ENCODE measurements at places on chromosomes 5 and 9.

DNA sequence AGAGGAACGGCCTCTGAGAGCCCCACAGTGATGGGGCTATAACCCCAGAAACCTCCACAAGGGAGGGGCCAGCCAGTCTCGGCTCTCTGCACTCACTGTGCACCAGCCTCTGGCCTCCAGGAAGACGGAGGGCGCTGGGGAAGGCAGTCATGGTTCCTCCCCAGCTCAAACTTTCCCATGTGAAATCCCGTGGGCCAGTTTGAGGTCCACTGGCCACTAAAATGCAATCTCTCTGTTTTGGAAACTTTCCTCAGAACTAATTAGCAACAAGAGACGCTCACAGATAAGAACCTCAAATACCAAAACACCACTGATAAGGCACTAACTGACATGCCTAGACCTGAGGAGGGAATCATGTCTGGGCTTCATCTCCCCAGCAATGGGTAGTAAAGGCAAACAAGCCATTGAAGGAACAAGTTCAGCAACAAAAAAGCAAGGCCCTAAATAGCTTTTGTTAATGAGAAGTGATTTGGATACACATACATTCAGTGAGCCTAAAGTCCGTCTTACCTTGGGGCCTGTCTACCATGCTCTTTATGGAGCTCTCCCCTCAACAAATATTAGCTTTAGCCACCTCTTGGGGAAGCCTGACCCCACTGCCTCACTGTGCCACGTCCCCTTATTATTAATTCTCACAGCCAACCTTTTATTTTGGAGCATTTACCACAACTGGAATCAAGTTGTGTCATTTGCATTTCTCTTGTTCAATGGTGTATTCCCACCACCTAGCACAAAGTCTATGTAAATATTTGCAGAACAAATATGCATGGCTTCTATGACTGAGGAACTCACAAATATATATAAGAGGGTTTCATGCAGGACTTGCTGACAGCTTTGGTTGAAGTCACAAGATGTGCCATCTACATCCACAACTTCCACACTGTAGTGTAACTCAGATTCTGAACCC, 56.1 kb upstream of the GLRX start:
- DNase-seq: no peak

GRCh38 chr9:73531658-73532057, 380.0 kb downstream of the ANXA1 start:
- DNase-seq: no peak

DNA sequence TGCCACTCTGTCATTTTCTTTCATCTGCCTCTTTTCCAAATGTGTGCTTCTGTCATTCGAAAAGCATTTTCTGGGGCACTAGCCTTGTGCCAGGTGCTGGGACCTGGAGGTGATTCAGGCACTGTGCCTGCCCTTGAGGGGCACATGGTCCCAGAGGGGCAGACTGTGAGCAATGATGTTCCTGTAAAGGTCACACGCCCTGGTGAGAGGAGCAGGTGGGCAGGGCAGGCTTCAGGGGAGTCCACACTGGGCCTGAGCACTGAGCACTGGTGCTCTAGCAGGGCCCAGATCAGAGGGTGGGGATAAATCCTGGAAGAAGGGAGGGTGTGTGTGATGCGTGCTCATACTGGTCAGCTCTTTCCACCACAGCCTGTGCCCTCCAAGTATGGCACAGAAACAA, 77.8 kb downstream of the COL15A1 start:
- no peak for DNase-seq

DNA sequence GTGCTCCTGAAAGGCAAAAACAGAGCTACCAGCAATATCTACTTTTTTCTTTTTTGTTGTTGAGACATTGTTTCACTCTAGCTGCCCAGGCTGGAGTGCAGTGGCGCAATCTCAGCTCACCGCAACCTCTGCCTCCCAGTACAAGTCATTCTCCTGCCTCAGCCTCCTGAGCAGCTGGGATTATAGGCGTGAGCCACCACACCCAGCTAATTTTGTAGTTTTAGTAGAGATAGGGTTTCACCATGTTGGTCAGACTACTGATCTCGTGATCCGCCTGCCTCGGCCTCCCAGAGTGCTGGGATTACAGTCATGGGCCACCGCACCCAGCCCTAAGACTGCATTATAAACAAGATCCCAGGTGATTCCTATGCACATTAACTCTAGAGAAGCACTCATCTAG, 17.0 kb downstream of the PLPP1 start:
- DNase-seq: no peak

DNA sequence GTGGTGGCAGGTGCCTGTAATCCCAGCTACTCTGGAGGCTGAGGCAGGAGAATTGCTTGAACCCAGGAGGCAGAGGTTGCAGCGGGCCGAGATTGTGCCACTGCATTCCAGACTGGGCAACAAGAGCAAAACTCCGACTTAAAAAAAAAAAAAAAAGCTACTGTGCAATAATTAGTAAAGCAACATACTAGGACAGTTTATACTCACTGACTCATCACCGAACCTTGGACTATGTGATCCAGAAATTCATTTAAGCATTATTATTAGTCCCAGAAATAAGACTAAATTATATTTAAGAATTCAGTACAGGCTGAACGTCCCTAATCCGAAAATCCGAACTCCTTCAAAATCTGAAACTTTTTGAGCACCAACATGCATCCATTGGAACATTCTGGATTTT, 37.8 kb downstream of the GOLPH3 start:
- DNase-seq: no peak

- DNase-seq: no peak
These were observed 531.2 kb upstream of the ZNF608 start for GRCh38 chr5:125277494-125278154.

DNA sequence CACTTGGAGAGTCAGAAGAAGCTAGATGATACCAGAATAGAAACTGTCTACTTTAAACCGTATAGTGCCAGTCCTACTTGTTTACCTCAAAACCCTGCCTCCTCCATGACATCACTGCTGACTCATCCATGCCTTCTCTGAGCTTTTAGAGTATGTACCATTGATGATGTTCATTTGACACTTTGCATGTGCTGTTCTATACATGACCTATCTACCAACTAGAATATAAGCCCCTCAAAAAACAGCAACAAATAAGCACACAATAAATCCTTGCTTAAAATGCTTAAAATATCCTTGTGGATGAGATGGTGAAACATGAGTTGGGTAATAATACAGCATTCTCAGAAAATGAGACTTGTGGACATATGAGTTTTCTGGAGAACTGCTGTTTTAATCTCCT, 2.6 kb downstream of the CTNNAL1 start:
- no peak for DNase-seq

DNA sequence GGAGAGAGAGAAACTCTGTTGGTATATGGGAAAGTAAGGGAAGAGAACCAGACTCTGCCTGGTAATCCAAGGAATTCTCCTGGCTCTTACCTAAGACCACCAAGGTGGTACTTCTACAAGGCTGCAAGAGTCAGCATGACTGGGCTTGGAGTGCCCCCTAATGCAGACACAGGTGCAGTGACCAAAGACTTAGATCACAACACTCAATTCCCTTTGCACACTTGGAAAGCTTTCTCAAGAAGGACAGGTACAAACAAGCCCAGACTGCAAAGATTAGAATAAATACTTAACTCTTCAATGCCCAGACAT, 25.2 kb downstream of the UGT3A2 start:
- no peak for DNase-seq

- DNase-seq: no peak
These were observed 591.6 kb upstream of the SGCD start for GRCh38 chr5:155735388-155735787.

DNA sequence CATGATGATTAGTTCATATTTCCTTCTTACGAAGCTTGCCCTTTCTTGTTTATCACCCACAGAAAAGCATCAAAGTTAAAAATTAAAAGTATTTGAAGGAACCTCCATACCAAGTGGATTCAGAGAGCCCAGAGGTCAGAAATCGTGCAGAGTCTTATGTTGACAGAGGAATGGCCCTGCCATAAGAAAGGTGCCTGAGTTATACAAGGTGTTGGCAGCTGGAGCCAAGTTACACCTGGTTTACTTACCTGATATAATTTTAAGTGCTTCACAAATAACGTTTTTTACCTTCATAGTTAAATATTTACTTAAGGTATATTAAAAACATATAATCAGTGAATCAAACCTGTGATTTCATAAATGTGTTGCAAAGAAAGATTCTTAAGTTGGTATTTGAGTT, 42.3 kb upstream of the DHFR start:
- DNase-seq: no peak

DNA sequence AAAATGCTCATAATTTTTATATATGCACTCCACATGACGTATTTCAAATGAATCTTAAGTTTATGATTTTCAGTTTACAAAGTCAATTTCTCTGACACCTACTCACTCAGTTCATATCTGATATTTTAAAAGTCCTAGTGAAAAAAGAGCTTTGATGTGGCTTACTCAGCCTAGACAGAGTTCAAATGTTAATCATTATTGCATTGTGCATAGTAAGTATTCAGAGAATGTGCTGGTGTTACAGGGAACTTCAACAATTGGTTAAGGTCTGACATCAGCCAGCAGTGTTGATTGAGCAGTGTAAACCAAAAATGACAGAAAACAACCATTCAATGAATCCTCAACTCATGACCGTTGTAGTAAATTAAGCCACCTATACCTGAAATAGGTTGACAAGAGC, 147.2 kb upstream of the LHFPL2 start:
- DNase-seq: no peak

DNA sequence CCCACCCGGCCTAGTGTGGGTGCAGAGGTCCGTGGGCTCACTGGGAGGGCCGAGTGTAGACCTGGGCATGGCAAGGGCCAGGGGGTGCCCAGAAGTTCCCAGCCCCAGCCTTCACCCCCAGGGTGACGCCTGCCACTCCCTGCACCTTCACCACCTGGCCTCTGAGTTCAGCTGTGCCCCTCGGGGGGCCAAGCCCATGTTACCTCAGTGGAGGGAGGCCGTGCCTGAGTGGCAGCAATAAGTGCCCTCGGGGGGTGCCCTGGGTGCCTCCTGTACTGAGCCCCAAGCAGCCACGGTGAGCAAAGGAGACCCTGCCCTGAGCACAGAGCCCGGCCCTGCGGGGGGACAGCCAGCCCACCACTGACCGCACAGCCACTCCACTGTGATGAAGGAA, 10.3 kb upstream of the FCN2 start:
- no peak for DNase-seq

DNA sequence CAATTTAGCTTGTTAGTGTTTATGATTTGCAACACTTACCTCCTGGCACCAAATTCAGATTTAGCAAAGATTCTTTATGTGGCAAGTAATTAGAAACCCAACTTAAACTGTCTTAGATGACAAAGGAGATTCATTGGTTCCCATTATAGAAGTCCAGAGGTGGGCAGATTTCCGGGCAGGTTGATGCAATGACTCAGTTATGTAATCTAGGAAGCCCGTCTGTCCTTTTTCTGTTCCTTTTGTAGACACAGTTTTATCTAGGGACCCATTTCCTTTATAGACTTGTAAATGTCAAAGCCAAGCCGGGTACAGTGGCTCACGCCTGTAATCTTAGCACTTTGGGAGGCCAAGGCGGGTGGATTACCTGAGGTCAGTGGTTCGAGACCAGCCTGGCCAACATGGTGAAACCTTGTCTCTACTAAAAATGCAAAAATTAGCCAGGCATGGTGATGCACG, 20.3 kb upstream of the ANKRD33B start:
- no peak for DNase-seq

DNA sequence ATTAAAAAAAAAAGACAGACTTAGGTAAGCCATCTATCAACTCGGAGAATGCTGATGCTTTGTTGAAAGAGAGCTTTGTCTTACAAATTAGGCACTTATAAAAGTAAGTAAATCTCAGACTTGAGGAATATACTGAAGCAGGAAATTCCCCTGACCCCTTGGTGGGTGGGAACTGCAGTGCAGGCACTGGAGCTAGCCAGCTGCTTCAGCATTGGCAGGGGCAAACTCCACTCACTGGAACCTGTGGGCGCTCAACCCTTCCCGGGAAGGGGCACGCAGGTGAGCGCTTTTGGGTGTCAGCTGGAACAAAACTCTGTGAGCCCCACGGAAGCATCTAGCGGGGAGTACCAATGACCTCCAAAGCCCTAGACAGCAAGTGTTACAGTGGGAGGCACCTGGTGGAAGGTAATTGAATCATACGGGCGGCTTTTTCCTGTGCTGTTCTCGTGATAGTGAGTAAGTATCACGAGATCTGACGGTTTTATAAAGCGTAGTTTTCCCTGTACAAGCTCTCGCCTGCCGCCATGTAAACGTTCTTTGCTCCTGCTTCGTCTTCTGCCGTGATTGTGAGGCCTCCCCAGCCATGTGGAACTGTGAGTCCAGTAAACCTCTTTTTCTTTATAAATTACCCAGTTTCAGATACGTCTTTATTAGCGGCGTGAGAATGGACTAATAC, 628.0 kb upstream of the CDH18 start:
- DNase-seq: no peak

DNA sequence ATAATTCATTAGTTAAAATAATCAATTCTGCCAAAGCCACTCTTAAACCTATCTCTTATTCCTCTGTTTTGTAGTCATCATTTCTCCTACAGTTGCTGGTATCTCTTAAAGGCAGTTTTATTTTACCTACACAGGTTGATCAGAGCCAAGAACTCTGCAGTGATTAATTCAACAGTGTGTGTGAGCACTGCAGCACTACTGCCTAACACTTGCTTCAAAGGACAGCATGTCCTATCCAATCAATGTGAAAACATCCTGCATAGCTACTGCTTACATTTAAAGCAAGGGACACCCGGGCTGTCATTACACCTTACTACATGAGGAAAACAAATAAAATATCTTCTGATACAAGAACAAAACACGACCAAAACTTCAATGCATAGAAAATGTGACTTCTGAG, 45.1 kb upstream of the HK3 start:
- DNase-seq: no peak

DNA sequence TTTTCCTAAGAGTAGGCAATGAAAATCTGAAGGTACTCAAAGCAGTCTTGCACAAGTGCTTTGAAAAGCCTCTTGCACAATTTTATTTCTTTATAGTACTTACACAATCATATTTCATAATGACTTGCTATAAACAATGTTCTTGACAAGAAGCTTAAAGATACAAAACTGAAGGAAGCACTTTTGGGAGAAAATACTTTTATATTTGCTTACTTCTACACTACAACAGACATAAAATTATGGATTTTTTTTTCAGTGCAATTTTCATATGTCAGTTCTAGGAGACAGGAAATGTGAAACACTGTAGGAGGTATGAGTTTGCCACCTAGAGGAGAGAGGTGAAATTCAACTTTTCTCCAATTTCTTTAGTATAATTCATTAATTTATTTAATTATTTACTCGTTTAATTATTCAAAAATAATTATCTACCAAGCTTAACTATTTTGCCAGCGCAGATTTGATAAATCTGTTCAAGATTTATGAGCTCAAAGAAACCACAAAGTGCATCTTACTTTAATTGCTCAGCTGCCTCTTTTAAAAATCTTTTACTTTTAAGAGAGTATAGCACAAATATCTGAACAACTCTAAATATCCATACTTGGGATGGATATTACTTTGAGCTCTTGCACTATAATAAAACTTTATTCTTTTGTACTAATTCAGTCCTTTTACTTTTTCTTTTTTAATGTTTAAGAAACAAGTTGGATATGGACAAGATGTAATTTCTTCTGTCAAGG, 29.0 kb upstream of the CDKN2B start:
- no peak for DNase-seq

DNA sequence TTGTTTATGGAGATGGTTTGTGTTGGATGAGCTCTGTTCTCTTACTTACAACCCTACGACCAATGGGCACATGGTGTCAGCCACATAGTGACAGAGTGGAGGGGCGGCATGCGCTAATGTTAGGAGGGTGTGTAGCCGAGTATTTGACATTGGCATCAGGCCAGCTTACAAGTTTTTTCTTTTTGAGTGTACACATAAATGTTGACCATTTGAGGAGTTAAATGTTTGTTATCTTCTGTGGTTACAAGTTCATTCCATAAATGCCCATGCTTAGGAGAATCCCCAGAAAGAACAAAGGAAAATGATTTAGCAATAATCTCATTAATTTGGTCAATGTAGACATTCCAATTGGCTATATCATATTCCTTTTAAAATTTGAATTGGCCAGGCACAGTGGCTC, 180.1 kb upstream of the ELL2 start:
- no peak for DNase-seq
